ENCODE measurements at places on chromosomes 11 and 22.

- no peak for DNase-seq
These were observed 101.8 kb downstream of the USP35 start for GRCh38 chr11:78290293-78291176.

DNA sequence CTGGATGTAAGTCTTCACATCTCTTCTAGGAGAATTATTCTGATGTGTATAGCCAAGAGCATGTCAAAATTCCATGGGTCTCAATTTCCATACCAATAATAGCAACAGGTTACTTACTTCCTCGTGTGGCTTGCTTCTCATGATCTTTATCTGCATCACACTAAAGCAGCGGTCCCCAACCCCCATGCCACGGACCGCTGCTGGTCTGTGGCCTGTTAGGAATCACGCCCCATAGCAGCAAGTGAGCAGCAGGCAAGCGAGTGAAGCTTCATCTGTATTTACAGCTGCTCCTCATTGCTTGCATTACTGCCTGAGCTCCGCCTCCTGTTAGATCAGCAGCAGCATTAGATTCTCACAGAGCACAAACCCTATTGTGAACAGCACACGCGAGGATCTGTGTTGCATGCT, 28.9 kb upstream of the SLC25A1 start:
- no peak for DNase-seq

- no peak for DNase-seq
These were observed 24.5 kb downstream of the RPUSD4 start for GRCh38 chr11:126186708-126187529.

- no peak for DNase-seq
These were observed 39.6 kb downstream of the AP2A2 start for GRCh38 chr11:965206-965775.

DNA sequence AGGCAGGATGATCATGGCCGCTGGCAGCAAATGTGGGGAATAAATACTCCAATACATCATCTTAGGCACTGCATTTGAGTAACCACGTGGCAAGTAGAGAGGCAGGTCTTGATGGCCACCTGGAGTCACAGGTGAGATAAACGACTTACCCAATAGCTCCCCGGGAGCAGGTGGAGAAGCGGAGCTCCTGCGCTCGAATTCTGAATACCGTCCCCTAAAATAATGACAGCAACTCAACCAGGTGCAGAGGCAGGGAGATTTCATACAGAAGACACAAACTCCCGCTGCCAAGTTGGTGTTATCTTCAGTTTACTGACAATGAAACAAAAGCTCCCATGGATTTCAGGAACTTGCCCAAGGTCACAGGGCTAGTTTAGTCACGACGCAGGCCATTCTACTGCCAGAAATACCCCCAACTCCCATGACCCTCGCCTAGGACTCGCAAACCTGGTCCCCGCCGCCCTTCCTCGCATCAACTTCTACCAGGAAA, 437 bp downstream of the SLC43A3 start:
- no peak for DNase-seq

GRCh38 chr11:65066805-65067291, 8.5 kb upstream of the NAALADL1 start:
- no peak for DNase-seq

Data from D721Med (cell line).